ENCODE measurements at places on chromosomes 4 and X.

DNA sequence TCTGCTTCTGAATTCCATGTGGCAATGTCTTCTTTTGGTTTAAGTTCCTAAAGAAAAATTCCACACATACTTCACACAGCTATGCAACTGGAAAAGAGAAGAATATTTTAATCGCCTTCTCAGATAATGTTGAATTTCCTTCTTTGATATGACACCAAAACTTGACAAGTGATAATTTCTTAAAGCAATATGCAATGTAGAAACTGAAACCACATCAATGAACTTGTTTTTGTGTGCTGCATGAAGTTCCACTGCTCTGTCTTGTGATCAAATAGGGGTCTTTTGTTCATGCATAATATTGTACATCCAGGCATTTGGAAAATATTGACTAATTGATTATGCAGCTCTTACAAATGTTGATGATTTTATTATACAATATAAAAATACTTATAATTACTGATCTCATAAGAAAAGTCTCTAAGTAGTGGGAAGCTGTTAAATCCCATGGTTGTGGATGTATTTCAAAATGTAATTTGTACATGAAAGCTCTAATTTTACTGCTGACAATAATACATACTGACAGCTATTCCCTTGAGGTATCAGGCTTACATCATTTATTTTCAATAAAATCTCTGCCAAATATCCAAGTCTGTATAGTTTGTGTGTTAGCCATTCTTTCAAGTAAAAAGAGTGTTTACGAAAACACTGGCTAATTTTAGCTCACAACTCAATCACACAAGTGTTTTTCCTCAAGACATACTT is 56.5 kb downstream of the AGA start:
- no peak for DNase-seq

DNA sequence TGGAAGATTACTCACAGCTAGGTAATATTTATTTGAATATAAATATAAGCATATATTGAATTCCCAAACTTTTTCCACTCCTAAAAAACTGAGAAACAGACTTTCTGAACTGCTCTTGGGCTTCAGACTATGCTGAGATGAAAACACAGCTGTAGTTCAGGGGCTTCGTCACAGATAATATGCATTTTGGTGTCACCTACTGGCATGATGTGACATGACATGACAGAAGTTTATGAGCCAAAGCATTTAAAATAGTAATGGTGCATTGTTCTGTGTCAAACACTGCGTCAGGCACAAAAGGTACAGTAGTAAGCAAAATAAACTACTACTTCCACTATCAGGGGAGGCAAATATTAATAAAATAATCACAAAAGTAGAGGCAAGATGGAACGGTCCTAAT is 171.3 kb downstream of the BTC start:
- no peak for DNase-seq

- no peak for DNase-seq
Measured at GRCh38 chr4:1767770-1768366, 25.2 kb upstream of the FGFR3 start.

GRCh38 chrX:123072686-123073385 is 111.2 kb upstream of the GRIA3 start:
- DNase-seq, result no peak

DNA sequence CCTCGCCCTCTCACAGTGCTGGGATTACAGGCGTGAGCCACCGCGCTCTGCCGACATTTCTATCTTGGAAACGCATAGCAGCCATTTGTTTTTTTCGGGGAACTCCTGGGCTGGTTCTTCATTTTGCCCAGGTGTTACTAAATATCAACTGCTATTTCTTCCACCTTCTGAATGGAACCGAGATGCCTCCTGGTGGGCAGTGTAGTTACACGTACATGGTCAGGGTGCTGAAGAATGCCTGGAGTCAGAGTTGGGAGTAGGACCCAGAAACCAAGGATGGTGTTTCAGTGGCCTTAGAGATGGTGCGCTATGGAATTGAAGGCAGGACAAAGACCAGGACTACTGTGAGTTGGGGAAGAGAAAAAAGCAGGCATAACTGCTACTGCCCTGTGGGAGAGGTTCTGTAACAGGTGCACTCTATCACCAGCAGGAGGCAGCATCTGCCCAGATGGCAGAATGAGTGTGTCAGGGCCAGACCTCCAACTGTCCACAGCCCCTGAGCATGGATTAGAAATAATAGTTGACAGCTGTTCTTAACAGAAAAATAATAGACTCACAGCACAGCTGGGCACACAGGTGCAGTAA is 81.7 kb downstream of the ZC4H2 start:
- DNase-seq, result no peak

- DNase-seq, result no peak
Measured at GRCh38 chr4:25811374-25811690, 51.5 kb downstream of the SEL1L3 start.

DNA sequence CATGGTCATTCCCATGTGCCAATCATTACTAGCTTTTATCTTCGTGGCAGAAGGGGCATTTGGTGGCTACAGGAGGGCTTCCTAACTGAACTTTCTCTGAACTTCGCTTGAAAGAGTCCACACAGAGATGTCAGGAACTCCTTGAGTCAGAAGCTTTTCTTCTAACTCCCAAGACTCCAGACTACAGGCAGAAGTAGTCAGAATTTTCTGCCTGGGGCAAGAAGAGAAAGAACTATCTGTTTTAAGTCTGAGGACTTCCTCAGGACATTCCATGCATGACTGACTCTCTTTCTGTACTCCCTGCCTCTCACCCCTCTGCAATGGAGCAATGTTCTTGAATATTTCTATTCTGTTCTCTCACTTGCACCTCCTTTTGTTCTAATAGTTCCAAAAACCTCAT is 170.5 kb upstream of the TBC1D9 start:
- no peak for DNase-seq

DNA sequence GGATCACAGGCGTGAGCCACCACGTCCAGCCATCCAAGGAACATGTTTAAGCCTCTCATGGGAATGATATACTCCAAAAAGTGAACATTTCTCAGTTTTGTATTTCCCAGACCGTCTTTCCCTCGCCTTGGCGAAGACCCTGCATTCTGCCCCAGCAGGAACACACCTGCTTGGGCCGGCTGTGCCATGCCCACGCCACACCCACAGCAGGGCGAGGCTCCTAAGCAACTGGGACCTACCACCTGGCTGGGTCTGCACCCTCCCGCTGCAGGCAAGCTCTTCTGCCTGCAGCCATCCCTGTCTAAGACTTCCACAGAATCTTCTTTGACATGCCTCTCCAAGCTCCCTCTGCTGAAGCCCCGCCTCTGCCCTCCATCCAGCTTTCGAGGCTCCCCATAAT is 3.6 kb downstream of the CCNQ start:
- no peak for DNase-seq

- no peak for DNase-seq
Measured at GRCh38 chr4:110296892-110297291, 98.5 kb upstream of the ELOVL6 start.

GRCh38 chrX:100512471-100512870 is 72.3 kb upstream of the TNMD start:
- no peak for DNase-seq

- DNase-seq, result no peak
Measured at GRCh38 chr4:4247696-4248028, 361 bp downstream of the TMEM128 start.

Measured in brain pericyte (primary cell).